Stimulated activated CD4-positive, alpha-beta T cell treated with anti-CD3 and anti-CD28 coated beads, Interleukin-15, amount 100 ng/mL, for 1 hour (primary cell): ENCODE measurements at places on chromosomes 11 and 22.

DNA sequence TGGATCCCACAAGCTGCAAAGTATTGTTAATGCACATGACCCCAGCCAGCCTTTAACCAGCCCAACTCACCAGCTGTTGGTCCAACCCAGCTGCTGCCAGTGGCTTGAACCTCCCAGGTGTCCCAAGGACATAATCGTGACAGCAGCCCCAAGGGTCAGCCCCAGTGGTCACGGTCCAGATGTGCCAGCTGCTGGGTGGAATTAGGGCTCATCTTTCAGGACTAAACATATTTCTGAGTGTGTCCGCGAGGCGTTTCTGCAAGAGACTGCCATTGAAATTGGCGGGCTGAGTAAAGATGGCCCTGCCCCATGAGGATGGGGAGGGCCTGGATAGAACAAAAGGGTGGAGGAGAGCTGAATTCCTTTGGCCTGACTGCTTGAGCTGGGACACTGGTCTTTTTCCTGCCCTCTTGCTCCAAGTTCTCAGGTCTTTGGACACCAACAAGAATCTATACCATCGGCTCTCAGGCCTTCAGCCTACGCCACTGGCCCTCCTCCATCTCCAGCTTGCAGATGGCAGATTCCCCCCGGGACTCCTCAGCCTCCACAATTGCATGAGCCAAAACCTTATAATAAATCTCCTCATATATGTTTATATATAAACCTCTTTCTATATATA, 240.2 kb downstream of the MN1 start:
- DNase-seq: no peak

GRCh38 chr11:93659196-93659595, 2.3 kb upstream of the CEP295 start:
- DNase-seq: no peak

DNA sequence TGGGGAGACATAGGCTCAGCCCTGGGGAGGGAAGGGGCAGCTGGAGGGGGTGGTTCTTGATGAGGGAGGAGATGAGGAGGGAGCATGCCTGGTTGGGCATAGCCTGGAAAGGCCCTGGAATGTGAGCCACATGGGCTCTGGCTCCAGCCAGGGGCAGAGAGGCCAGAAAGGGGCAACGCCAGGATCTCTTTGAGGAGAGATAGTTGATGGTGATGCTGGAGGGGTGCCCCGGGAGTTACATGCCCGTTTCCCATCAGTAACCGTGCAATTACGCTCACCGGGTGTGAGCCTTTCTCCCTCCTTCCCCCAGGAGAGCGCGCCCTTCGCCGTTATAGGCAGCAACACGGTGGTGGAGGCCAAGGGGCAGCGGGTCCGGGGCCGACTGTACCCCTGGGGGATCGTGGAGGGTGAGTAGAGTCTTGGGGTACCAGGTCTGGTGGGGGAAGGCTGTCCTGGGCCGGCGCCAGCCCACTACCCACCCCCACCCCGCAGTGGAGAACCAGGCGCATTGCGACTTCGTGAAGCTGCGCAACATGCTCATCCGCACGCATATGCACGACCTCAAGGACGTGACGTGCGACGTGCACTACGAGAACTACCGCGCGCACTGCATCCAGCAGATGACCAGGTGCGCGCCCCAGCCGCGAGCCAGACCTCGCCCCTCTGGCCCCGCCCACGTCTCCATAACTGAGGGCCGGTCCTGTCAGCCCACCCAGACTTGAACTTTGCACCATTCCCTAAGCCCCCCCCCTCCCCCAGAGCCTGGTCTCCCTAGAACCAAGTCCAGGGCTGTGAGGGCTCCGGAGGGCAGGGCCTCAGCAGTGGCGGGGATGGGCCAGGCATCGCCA, 1.8 kb upstream of the GP1BB start:
- DNase-seq: no peak

DNA sequence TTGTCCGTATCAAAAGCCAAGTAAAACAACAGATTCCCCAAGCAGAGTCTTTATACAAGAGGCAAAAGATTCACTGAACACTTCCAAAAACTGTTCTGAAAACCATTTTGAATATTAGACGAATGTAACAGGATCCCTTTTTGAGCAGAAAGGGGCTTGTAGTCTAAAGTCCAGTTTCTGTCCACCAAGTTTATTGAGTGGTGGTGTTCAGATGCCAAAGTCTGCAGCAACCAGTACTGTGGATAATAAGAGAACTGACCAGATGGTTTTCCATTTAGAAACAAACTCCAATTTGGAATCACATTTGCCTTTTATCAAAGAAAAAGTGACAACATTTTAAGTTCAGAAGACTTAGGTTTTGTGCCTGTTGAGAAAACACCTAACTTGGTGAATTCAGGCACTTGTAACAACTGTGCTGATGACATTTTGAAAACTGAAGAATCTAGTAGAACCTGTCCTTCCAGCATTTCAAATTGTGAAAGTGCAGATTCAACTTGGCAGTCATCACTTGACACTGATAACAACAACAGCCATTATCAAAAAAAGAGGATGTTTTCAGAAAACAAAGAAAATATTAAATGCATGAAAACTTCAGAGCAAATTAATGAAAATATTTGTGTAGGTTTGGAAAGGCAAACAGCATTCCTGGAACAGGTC, 217.1 kb downstream of the CSNK2A3 start:
- no peak for DNase-seq

DNA sequence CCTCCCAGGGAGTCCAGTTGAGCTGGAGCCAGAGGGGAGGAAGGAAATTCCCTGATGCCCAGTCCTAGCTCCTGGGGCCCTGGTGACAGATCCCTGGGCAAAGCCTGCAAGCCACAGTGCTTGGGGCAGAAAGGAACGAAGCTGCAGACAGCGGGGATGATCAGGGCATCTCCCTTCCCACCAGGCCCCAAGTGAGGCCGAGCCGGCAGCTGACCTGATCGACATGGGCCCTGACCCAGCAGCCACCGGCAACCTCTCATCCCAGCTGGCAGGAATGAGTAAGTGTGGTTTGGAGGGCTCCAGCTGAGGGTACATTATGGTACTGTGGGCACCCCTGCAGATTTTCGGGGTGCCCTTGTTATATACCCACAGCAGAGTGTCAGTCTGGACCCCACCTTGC, 33.5 kb downstream of the TOM1 start:
- no peak for DNase-seq

DNA sequence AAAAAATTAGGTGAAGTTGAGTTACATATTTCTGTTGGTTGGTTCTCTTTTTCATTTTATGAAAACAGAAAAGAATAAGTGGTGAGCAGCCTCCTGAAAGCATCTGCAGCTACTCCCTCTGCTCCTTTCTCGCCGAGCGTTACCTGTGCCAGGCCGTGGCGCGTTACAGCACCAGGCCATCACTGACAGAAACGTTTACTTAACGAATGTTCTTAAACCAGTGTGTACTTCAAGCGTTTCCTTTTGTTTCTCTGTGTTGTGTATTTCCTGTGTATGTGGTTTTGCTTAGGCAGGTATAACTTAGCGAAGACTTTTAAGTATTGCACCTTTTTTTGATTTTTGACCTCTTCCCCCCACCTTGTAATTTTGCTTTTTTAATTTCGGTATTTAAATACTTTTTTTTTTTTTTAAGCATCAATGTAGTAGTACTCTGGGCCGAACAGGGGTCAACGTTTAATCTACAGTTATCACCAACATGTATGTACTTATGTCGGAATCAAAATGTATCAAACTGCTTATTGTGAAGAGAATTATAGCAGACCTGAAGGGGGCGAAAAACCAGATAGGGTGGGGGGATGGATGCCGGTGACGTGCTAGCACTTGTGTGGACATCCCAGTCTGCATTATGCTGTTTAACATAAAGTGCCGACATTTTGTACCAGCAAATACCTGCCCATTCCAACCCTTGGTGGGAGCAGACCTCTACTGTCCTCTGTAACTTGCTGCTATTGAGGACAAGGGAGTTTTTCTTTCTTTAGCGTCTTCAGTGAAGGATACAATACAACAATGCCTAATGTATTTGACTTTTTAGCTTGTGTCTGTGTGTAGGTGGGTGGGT, 21.6 kb upstream of the ADSL start:
- DNase-seq: no peak

DNA sequence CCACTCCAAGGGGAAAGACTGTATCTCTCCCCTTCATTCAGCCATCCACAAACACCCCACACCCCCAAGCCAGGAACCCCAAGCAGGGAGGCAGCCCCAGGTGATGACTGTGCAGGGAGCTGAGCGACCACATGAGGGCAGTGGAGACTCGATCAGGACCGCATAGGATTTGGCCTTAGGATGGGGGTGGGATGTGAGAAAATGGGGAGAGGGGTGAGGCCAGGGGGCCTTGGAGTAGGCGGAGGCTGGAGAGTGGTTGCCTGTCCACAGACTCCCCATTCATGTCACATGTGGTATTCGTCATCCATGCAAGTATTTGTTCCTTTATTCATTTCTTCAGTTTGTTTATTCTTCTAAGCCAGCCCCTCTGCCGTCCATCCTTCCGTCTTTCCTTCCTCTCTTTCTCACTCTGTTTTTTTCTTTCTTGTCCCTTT, 2.7 kb upstream of the RHOD start:
- DNase-seq: no peak
